Colonic mucosa (tissue), 4 donors: ENCODE measurements at places on chromosomes 1 and 21.
A peak's percentile ranks its signal among the peaks of the same experiment; 100 is the strongest.

DNA sequence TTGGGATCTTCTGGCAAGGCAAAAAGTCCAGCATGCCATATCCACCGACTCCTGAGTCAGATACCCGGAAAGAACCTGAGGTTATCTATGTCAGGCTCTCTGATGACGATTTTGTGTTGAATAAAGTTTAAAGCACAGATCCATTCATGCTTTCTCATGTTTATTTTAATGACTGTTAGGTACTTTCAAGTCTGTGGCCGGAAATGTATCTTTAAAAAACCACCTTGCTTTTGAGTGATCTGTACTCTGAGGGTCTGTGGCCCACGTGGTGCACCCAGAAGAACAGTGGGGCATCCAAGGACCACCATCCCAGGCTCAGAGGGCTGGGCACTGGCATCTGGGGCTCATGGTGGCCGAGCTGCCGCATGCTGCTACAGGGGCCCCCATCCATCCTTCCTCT lies 30.1 kb upstream of the VASH2 start:
- no peak for DNase-seq

- DNase-seq, result peak; percentile 32
Observed at GRCh38 chr1:6785728-6786505, 663 bp downstream of the CAMTA1 start.

DNA sequence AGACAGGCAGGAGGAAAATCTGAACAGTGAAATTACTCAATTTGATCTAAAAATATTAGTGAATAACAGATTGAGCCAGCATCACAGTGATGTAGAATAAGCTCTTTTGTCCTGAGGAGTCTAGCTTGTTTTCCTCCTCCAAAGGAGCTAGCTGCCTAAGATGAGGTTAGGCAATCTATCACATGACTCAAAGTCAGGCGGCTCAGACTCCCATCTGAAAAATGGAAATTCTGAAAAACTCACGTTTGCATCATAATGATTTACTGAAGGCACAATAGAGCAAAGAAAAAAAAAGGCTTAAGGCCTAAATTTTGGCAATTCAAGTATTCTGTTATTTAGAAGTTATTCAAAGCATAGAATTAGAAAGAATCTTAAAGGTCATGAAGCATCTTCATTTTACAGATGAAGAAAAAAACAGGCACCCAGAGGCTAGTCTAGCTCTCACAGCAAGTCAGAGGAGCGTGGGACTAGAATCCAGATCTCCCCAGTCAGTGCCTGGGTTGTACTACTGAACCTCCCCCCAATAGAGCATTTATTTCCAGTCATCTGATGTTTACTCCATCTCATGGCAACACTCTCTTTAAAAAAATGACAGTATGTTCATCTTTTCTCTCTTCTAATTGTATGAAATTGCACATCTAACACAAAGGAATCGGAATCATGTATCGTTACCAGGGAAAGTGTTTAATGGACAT lies 62.5 kb upstream of the ATF3 start:
- DNase-seq, result no peak

GRCh38 chr21:42544544-42544943 lies 30.9 kb downstream of the SLC37A1 start:
- no peak for DNase-seq

- DNase-seq, result no peak
Observed at GRCh38 chr1:29057700-29058099, 66.0 kb downstream of the TMEM200B start.

DNA sequence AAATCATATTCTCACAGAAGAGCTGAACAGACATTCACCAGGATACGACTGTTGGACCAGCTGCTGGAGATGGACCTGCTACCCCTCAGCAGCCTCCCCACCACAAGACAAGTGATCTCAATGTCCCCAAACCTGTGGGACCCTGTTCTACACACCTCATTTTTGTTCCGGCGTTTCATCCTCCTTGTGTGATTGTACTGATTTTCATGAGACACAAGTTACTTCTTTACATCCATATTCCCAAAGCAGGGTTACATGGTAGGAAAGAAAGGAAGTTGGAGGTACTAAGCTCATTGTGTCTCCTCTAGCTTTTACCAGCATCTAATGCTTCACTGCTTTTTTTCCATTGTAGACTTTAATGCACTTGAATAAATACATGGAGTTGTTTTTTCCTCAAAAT lies 8.7 kb downstream of the ADAMTS1 start:
- no peak for DNase-seq

- DNase-seq, result peak; percentile 95
Observed at GRCh38 chr1:201480231-201481003, 11.4 kb upstream of the PHLDA3 start.
